Tongue (tissue), 3 donors: ENCODE measurements at places on chromosomes 5 and 9.

DNA sequence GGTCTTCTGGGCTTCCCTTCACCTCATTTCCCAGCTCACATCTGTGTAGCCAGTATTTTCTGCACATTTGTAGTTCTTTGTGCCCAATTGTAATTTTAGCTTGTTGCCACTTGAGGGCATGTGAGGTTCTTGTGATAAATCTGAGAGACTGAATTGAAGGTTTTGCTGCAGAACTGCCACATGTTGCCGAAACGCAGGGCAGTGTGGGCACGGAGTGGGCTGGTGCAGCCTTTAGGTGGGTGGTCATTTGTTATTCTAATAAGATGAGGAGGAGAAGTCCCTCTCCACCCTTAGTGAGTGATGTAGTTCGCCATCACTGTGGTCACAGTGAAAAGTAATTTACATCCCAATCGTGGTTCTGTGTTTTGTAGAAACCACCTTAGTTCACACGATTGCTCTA is 21.2 kb downstream of the OTULIN start:
- peak; percentile 75 for DNase-seq

- DNase-seq, result no peak
Measured at GRCh38 chr9:87378676-87379075, 119.0 kb upstream of the DAPK1 start.

GRCh38 chr5:180467028-180467975 is 26.9 kb upstream of the CNOT6 start:
- no peak for DNase-seq

DNA sequence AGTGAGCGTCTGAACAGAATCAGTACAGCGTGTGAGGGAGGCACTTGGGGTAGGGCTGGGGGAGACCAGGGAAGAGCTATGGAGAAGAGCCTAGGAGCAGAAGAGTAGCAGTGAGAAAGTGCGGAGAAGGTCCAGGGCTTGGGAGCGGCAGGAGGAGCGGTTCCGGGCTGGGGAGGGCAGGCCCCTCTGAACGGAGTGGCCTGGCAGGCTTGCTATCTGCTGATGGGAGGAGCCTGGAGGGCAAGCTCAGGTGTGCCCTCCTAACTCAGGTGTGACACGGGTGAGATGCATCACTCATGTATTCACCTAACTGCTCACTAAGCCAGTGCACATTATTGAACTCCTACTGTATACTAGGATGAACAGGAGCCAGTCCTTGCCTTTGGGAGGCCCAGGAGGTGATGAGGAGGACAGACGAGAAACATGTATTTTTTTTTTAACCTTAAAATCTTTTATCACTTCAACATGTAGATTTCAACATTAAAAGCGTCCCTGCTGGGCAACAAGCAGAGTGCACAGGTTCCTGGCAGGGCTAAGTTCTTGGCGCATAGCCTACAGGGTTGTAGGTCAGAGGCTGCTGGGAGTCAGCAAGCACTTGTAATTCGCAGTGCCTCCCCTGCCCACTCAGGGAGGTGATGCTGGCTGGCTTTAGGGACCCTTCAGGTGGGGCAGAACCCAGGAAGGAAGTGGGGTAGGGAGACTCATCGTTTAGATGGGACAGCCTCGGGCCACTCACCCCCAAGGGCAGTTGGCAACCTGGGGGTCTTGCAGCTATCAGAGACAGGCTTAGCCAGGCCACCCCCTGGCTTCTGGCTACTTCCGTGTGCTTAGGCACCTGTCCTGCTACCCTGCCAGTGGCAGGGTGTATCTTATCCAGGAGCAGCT is 55.5 kb downstream of the TMOD1 start:
- DNase-seq, result no peak

DNA sequence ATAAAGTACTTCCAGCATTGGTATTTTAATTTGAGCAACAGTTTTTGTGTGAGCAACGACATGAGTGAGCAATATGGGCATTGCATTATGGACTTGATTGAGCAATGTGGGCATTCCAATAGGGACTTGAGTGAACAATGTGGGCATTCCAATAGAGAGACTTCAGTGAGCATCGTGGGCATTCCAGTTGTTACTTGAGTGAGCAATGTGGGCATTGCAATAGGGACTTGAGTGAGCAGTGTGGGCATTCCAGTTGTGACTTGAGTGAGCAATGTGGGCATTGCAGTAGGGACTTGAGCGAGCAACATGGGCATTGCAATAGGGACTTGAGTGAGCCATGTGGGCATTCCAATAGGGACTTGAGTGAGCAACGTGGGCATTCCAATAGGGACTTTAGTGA is 52.2 kb downstream of the ZCCHC7 start:
- DNase-seq, result no peak

GRCh38 chr5:172701291-172701656 is 60.2 kb downstream of the NEURL1B start:
- no peak for DNase-seq

- peak; percentile 62 for DNase-seq
Measured at GRCh38 chr9:136651860-136652259, 10.9 kb upstream of the EGFL7 start.

- no peak for DNase-seq
Measured at GRCh38 chr5:151110992-151111391, 30.2 kb upstream of the TNIP1 start.
